ENCODE measurements at places on chromosomes 12 and 14.

- DNase-seq, result peak; percentile 71
These were observed 13.7 kb downstream of the COA8 start for GRCh38 chr14:103576371-103577024.

DNA sequence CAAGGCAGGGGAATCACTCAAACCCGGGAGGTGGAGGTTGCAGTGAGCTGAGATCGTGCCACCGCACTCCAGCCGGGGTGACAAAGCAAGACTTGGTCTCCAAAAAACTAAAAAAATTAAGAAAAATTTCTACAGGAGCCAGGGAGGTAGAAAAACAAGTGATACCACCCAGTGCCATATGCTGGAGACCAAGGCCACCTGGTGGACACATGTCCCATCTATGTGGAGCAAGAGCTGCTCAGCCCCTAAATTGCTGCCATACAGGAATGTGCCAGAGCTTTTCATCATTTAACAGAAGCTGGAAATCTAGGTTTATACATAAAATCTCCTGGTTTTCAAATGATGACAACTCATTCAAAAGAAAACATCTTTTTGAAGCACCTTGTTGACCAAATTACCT lies 61.4 kb upstream of the ELK3 start:
- DNase-seq, result no peak

DNA sequence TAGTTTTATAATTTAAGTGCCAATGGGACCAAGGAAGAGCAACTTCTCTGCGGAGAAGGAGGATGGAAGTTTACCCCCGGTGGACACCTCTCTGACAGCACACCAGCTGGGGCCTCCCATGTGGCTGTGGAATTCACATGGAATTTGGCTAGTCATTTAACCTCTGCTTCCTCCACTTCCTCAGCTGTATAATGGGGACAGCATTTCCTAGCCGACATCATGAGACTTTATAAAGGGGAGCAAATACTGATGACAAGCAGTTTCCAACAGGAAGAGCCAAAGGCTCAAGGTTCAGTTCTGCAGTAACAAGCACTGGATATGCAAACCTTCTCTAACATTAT lies 7.5 kb downstream of the DUSP6 start:
- no peak for DNase-seq

GRCh38 chr14:44854114-44854513 lies 107.6 kb downstream of the KLHL28 start:
- no peak for DNase-seq

DNA sequence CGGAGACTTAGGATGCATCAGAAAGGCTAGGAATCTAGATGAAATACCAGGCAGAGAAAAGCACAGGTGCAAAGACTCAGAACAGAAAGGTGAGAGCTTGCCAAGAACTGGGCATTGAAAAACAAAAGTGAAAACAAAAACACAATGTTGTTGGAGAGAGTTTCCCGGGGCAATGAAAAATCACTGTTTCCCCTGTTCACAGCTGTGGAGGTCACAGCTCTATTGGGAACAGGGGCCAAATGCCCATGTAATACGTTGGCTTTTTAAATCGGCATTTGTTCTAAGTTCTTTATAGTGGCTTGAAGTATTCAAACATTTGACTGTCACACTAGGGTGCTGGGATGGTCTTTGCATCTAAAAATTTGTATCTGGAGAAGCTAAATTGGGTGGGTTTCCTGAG lies 108.3 kb downstream of the SLC15A4 start:
- no peak for DNase-seq

- DNase-seq, result no peak
These were observed 91.1 kb upstream of the SLC38A4 start for GRCh38 chr12:46916796-46917419.

- peak; percentile 21 for DNase-seq
These were observed 156.8 kb upstream of the TMEM260 start for GRCh38 chr14:56422703-56423213.

DNA sequence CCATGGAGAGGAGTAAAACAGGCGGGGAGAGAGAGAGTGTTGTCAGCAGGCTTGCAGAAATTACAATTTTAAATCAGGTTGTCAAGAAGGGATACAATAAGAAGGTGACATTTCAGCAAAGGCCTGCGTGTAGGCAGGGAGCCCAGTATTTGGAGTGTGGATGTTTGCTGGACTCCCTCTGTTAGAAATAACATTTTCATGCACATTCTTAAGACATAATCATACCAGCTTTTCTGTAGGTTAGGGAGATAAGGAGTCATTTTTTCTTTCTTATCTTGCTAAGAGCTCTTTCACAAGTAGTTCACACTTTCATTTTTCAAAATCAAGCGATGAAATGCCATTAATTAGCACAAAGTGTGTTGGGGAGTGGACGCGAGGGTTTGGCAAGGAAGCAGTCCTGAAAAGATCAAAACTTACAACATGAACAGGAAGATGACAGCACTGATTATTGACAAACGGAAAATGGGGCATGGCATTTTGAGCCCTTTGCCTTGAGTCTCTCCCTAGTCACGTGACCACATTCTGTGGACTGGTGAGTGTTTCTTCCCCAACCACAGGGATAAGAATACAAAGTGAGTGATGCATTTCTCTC lies 160.2 kb downstream of the DAD1 start:
- DNase-seq, result no peak

DNA sequence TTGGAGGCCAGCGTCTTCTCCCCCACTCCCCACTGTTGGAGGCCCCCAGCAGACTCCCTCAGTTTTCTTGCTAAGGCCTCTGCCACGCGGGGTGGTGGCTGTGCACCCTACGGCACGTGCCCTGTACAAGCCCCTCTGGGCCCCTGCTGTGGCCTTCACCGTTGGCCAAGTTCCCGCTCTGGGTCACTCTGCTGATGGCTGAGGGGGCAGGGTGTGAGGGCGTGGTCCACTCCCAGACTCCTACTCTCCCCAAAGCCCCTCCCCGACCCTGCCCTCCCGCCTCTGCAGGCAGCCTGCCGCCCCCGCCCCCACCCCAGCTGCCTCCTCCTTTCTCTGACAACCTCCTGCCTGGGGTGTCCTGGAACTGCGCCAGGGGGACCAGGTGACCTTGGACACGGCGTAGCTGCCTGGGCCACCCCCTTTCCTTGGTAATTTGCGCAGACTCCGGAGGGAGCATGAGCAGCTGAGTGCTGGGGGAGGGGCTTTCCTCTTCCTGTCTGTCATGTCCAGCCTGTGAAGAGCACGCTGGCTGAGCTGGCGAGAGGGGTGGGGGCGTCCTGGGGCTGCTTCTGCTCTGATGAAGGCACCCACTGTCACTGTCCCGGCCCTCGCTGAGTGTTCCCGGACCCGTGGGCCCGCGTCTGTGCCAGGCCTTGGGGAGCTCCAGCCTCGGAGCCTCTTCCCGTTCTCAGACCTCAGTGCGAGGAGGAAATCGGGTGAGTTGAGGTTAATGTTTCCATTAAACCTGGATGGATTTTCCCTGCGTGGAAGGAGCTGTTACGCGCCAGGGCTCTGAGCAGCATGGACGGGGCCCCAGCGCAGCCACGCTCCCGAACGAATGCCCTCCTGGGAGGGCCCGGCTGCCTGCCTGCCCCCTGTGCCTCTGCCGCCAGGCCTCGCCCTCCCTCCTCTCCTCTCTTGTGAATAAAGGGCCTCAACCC lies 85.0 kb downstream of the KIF26A start:
- DNase-seq, result no peak

DNA sequence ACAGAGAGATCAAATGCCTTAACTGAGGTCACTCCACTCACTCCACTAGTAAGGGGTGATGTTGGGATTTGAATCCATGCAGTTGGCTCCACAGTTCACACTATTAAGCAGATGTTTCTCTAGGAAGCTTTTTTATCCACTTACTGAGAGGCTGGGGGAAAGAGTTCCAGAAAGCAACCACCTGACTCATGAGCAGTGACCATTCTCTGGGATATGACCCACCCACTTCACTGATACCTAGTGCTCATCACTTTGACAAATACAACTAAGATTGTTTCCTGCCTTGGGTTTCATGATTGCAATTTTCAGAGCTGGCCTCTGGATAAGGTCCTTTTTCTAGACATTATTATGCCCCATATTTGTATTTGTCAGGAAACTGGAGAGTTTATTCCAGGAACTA lies 152.1 kb upstream of the PLEKHG7 start:
- no peak for DNase-seq

GRCh38 chr12:16914853-16915252 lies 308.9 kb upstream of the LMO3 start:
- DNase-seq, result no peak

DNA sequence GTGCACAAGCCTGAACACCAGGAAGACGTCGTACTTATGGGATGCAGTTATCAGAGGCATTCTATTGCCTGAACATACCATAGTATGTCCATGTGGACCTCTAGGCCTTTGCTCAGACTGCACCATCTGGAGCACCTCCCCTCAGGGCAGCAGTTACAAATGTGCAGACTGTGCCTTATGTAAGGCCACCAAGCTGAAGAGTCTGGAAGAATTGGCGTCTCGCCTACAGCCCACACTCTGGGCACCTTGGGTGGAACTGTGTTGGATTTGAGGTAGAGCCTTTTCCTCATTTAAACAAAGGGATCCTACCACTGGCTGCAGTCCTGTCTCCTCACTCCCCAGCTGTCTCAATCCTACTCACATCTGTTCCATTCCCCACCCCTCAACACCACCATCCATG lies 204.3 kb upstream of the FRMD6 start:
- DNase-seq, result no peak

All from neuronal stem cell (in vitro differentiated cells).